ENCODE measurements at places on chromosomes 4 and X. TPM values are rescaled to one million over a fixed set of nuclear protein-coding genes. Genes with fewer than 3 reads are reported as not detected.

- H3K27me3 ChIP-seq, result no peaks in the 10 kb centered on the region
- no peak for DNase-seq
- H3K4me3 ChIP-seq, result no peak overlapping the region
- no peak overlapping the region for H3K27ac ChIP-seq
Observed at GRCh38 chr4:53500546-53500945, 90.7 kb downstream of the LNX1 start.

Gene TCEAL2
- not detected for total RNA-seq

GRCh38 chr4:3302786-3303564 lies 10.2 kb downstream of the RGS12 start:
- H3K27me3 ChIP-seq, result no peaks in the 10 kb centered on the region
- no peaks in the 10 kb centered on the region for H3K36me3 ChIP-seq
- peaks cover 14% of the 10 kb centered on the region for H3K4me1 ChIP-seq
- no peak overlapping the region for H3K27ac ChIP-seq
- no peak for DNase-seq

- H3K36me3 ChIP-seq, result no peaks in the 10 kb centered on the region
- H3K4me3 ChIP-seq, result no peak overlapping the region
- no peaks in the 10 kb centered on the region for H3K27me3 ChIP-seq
- H3K27ac ChIP-seq, result no peak overlapping the region
- H3K4me1 ChIP-seq, result no peaks in the 10 kb centered on the region
- DNase-seq, result no peak
Observed at GRCh38 chr4:44257461-44257860, 191.1 kb downstream of the KCTD8 start.

Gene UGT2B11
- not detected for total RNA-seq

DNA sequence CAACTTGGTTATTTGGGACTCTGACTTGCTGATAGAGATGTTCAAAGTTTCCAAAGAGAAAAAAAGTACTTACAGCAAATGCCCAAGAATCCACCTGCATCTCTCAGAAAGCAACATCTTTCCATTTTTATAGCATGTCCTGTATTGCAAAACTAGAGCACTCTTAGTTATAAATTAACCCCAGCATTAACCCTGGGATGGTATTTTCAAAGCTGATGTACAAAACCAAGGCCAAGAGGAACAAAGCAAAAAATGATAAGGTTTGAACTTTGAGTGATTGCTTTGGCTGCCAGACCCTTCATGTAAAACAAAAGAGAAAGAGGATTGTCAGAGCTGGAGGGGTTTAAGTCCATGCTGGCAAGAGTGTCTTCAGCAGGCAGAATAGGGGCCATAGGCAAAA lies at the start of gene SERPINA7:
Gene SERPINA7, minus strand, starts transcription at position 103 of the 400 bp plus-strand sequence. CDS start 1,669 bp downstream, outside the sequence.
- no peaks in the 10 kb centered on the region for H3K36me3 ChIP-seq
- no peaks in the 10 kb centered on the region for H3K27me3 ChIP-seq
- no peak for DNase-seq
- H3K4me3 ChIP-seq, result no peak within 1 kb of the TSS
- no peak within 1 kb of the TSS for H3K27ac ChIP-seq
- H3K4me1 ChIP-seq, result no peaks in the 10 kb centered on the region

- H3K4me3 ChIP-seq, result no peak overlapping the region
- H3K27ac ChIP-seq, result no peak overlapping the region
- no peaks in the 10 kb centered on the region for H3K27me3 ChIP-seq
- no peaks in the 10 kb centered on the region for H3K36me3 ChIP-seq
- H3K4me1 ChIP-seq, result no peaks in the 10 kb centered on the region
Observed at GRCh38 chr4:165972747-165973146, 99.7 kb downstream of the TLL1 start.

Gene CSN2
- not detected for total RNA-seq

Gene ANKRD50
- total RNA-seq, result 16.4 TPM

Gene CT55
- not detected for total RNA-seq

GRCh38 chrX:41085878-41086626 lies 807 bp downstream of the USP9X start:
- H3K27ac ChIP-seq, result peak overlapping the region; percentile 100
- DNase-seq, result peak; percentile 65
- peak overlapping the region; percentile 98 for H3K4me3 ChIP-seq
- peaks cover 18% of the 10 kb centered on the region for H3K4me1 ChIP-seq

- H3K36me3 ChIP-seq, result no peaks in the 10 kb centered on the region
- no peak overlapping the region for H3K4me3 ChIP-seq
- no peak overlapping the region for H3K27ac ChIP-seq
- DNase-seq, result no peak
- no peaks in the 10 kb centered on the region for H3K27me3 ChIP-seq
- no peaks in the 10 kb centered on the region for H3K4me1 ChIP-seq
Observed at GRCh38 chr4:155688860-155689259, 22.2 kb downstream of the GUCY1A1 start.

Gene CXCL9
- not detected for total RNA-seq

Gene ZNF280C
- 3.4 TPM for total RNA-seq

- DNase-seq, result no peak
- H3K27me3 ChIP-seq, result no peaks in the 10 kb centered on the region
- H3K36me3 ChIP-seq, result no peaks in the 10 kb centered on the region
- H3K27ac ChIP-seq, result no peak overlapping the region
- H3K4me1 ChIP-seq, result 0 out of 2 replicates have a peak, but pooled peaks cover 7% of the 10 kb centered on the region
- H3K4me3 ChIP-seq, result no peak overlapping the region
Observed at GRCh38 chr4:78247536-78248285, 190.6 kb downstream of the FRAS1 start.

GRCh38 chr4:55500072-55500471 lies 46.6 kb downstream of the CLOCK start:
- H3K4me3 ChIP-seq, result no peak overlapping the region
- H3K4me1 ChIP-seq, result peaks cover 17% of the 10 kb centered on the region
- no peaks in the 10 kb centered on the region for H3K27me3 ChIP-seq
- no peak overlapping the region for H3K27ac ChIP-seq
- H3K36me3 ChIP-seq, result no peaks in the 10 kb centered on the region

Gene GUCY1A1
- not detected for total RNA-seq

DNA sequence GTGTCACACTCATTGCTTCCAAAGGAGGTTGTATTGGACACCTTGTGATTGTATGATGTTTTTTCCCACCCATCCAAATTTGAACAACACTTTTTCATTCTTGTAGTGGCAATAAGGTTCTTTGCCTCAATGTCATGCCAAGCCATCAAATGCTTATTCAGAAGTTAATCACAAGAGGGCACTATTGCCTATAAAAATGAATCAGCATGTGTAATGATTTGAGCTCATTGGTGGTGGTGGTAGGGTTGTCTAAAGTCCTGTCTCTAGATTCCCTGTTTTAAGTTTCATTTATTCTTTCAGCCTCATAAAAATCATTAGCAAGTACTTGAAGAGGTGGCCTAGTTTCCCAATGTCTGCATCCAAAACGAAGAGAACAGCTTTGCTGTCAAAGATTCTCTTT lies 37.0 kb downstream of the IRS4 start:
- H3K4me3 ChIP-seq, result no peak overlapping the region
- H3K27ac ChIP-seq, result no peak overlapping the region
- no peaks in the 10 kb centered on the region for H3K4me1 ChIP-seq

GRCh38 chr4:56783986-56784385 lies 37.5 kb downstream of the SPINK2 start:
- H3K4me1 ChIP-seq, result no peaks in the 10 kb centered on the region
- peaks cover 33% of the 10 kb centered on the region for H3K27me3 ChIP-seq
- H3K27ac ChIP-seq, result no peak overlapping the region
- no peaks in the 10 kb centered on the region for H3K36me3 ChIP-seq
- H3K4me3 ChIP-seq, result no peak overlapping the region
- no peak for DNase-seq

- peak; percentile 48 for DNase-seq
- H3K4me1 ChIP-seq, result no peaks in the 10 kb centered on the region
- H3K36me3 ChIP-seq, result no peaks in the 10 kb centered on the region
- no peak overlapping the region for H3K27ac ChIP-seq
- H3K4me3 ChIP-seq, result no peak overlapping the region
- H3K27me3 ChIP-seq, result no peaks in the 10 kb centered on the region
Observed at GRCh38 chrX:124211312-124211942, 121.0 kb upstream of the TEX13D start.

- H3K4me1 ChIP-seq, result peaks cover 9% of the 10 kb centered on the region
- no peaks in the 10 kb centered on the region for H3K27me3 ChIP-seq
- H3K27ac ChIP-seq, result no peak overlapping the region
- DNase-seq, result no peak
- no peaks in the 10 kb centered on the region for H3K36me3 ChIP-seq
Observed at GRCh38 chr4:47642985-47643760, 158.1 kb downstream of the ATP10D start.

- no peaks in the 10 kb centered on the region for H3K27me3 ChIP-seq
- no peaks in the 10 kb centered on the region for H3K36me3 ChIP-seq
- DNase-seq, result no peak
- no peaks in the 10 kb centered on the region for H3K4me1 ChIP-seq
Observed at GRCh38 chr4:113209153-113209552, 159.7 kb downstream of the ANK2 start.

DNA sequence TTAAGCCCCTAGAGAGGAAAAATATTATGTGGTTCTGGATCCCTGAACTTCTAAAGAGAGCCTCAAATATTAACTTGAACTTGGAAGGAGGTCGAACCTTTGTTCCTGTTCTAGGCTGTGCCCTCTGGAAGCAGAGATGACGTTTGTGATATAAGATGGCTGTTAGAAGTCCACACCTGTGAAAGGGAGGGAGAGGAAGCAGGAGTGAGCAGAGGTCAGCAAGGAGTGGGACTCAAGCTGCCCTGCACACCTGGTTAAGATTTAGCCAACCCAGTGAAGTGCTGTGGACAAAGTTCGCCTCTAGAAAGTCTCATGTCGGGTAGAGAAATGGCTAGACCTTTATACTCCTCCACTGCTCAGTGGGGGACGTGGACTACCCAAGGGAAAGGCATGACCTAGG lies 566.2 kb downstream of the MID1IP1 start:
- H3K27ac ChIP-seq, result no peak overlapping the region
- no peaks in the 10 kb centered on the region for H3K27me3 ChIP-seq
- H3K4me3 ChIP-seq, result no peak overlapping the region
- H3K4me1 ChIP-seq, result no peaks in the 10 kb centered on the region
- DNase-seq, result no peak

Gene VAMP7
- 47.2 TPM for total RNA-seq

Gene DUX4
- total RNA-seq, result not detected

Data from GM23248 (cell line).